ENCODE measurements at places on chromosomes 16 and 17. TPM values are rescaled to one million over a fixed set of nuclear protein-coding genes. Genes with fewer than 3 reads are reported as not detected.

NPIPA5 gene
- total RNA-seq = 5.4 TPM

KRTAP16-1 gene
- total RNA-seq = not detected

DOC2B gene
- total RNA-seq = 4.2 TPM

HS3ST3A1 gene
- total RNA-seq = 1.5 TPM

KATNIP gene
- 16.0 TPM for total RNA-seq

C16orf54 gene
- total RNA-seq = 3.4 TPM

RTN4RL1 gene
- total RNA-seq = 8.0 TPM

RDM1 gene
- total RNA-seq = not detected

KRTAP9-2 gene
- total RNA-seq = not detected

SKAP1 gene
- not detected for total RNA-seq

Measured in thoracic aorta (tissue), 2 donors.